Activated CD4-positive, alpha-beta T cell treated with anti-CD3 and anti-CD28 coated beads, Interleukin-10, Interleukin-2, amounts not matched to agents 100 ng/mL and 50 ng/mL, durations not matched to agents 16 hours and 8 hours (primary cell): ENCODE measurements at places on chromosomes 6 and 20.

DNA sequence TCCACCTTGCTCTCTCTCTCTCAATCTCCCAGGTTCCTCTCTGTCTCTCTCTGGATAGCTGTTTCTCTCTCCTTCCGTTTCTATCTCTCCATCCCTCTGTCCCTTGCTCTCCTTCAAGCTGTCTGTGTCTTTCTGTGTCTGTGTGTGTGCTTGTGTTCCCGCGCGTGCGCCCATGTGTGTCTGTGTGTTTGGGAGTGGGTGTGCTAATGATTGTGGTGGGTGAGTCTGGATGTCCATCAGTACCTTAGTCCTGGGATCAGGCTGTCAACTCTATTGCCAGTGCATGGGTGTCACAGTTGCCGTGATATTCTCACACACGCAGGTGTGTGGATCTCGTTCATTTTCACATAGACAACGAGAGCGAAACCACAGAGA lies 1380.6 kb upstream of the DEFB115 start:
- DNase-seq: no peak

DNA sequence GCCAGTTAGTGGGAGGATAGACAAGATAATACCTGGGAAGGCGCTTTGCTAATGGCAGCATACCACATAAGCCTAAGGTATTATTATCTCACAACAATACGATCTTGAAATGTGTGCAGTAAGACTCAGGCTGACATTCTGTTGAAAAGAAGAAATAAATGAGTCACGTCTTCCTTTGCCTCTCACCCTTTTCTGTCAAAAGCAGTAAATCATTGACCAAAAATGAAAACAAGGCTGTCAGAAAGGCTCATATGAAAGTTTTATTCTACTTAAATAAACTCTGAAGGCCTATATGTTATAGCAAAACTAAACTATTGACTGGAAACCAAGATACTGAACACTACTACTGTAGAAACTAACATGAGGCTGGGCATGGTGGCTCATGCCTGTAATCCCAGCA lies 43.1 kb upstream of the IL20RA start:
- peak; percentile 65 for DNase-seq

DNA sequence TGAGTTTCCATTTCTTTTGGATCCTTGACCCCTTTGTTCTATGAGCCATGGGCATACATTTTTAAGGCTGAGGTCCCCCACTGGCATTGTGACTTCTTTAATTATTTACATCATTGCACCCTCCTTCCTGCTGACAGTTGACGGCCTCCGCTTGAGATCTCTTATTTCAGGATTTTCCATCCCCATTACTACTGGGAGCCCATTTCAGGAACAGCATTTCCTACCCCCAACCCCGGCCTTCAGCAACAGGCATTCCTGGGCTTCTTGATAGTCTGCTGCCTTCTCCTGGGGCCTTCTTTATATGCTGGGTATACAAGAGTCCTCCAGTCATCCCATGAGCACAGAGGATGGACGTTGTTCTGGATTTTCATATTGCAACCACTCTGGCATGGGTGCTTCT lies 3.8 kb downstream of the ULBP1 start:
- no peak for DNase-seq

DNA sequence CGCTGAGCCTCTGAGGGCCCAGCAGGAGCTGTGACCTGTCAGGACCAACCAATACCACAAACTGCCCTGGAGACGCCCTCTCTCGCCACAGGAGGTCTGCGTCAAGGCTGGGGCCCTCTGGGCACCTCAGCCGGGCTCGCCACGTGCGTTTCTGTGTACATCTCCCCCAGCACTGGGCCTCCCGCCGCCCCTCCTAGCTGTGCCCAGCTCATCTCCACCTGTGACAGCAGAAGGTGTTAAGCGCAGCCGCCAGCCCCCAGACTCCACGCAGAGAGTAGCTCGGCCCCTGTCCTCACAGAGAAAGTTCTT lies 91.4 kb downstream of the TAF4 start:
- DNase-seq: no peak

DNA sequence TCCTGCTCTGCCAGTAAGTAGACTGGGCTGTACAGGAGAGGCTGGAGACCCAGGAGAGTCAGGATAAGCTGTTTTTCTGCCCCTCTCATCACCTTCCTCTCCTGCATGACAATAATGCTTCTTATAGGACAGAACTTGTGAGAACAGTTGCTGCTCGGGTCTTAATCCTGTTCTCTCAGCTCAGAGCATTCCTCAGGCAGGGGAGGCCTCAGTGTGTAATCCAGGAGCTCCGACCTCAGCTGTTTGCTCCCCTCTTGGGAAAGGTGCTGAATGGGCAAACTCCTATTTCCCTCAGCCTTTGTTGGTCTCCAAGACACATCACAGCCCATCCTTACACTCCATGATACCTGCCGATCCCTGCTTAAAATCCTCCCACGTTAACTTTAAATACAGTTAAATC lies 134.9 kb upstream of the LRFN2 start:
- no peak for DNase-seq

GRCh38 chr6:29679962-29680361 lies 990 bp downstream of the ZFP57 start:
- no peak for DNase-seq
